ENCODE measurements at places on chromosomes 3 and 15.
A peak's percentile ranks its signal among the peaks of the same experiment; 100 is the strongest.

- DNase-seq = peak; percentile 57
These were observed 61.9 kb upstream of the NR2F2 start for GRCh38 chr15:96268442-96269204.

- no peak for DNase-seq
These were observed 5.9 kb downstream of the EHD4 start for GRCh38 chr15:41966414-41966812.

DNA sequence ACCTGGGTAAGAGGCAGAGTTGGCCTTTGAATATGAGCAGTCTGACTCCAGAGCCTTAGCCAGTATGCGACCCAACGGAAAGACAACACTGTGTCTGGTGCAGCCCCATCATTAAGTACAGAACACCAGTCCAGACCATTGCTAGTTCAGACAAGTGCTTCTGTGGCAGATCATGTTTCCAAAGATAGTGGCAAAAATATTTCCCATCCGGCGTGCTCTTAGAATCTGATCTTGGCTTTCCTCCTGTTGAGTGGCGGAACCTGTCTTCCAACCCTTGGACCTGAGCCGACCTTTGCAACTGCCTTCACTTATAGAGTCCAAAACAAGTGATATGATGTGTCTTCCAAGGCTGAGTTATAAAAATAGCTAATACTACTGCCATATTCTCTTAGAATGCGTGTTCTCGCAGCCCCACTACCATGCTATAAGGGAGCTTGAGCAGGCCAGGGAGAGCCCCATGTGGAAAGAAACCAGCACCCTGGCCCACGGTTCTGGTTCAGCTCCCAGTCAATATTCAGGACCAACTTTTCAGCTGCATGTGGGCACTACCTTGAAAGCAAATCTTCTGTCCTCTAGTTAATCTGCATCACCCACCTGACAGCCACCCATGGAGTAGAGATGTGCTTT lies 322.4 kb upstream of the SLCO3A1 start:
- no peak for DNase-seq

DNA sequence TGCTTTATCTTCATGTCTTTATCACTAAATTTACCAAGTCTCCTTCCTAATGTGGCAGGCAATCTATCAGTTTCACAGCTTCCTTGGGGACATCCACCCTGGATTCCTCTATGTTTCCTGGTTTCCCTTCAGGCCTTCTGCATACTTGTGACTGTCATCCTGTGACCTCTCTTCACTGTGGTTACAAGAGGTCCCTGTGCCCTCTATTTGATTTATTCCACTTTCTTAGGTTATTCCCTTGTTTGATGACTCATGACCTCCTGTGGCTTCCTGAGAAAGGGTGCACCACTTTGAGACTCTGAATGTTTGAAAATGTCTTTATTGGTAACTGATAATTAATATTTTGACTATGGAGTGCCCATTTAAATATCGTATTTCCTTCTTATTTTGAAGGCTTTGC lies 60.5 kb upstream of the KY start:
- DNase-seq = peak; percentile 62

GRCh38 chr15:57290187-57290586 lies 86.1 kb upstream of the CGNL1 start:
- no peak for DNase-seq

DNA sequence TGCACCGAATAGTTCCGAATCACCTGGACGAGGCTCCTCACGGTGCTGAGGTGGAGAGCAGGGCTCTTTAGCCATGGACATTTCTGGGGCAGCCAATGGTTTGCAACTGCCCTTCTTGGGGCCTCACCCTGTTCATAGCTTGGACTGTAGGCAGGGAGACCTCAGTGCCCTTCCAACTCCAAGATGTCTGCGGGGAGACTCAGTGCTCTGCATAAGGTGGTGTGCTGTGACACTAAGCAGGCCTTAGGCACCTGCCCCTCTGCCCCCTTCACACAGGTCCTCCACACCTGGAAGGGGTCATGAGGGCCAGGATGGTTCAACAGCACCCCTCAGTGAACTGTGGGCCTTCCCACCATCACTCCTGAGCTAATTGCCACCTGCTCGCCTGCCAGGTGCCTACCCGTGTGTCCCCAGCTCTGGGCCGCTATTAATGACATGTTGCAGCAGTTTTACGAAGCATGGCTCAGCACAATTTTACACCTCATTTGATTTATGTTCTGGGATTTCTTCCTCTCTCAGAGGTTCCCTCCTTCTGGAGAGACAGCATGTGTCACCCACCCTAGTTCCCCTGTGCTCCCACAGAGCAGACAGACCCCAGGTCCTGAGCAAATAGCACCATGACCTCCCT lies 101.2 kb upstream of the SMAD3 start:
- no peak for DNase-seq

GRCh38 chr15:58070801-58071418 lies 5.4 kb upstream of the ALDH1A2 start:
- DNase-seq = peak; percentile 66

DNA sequence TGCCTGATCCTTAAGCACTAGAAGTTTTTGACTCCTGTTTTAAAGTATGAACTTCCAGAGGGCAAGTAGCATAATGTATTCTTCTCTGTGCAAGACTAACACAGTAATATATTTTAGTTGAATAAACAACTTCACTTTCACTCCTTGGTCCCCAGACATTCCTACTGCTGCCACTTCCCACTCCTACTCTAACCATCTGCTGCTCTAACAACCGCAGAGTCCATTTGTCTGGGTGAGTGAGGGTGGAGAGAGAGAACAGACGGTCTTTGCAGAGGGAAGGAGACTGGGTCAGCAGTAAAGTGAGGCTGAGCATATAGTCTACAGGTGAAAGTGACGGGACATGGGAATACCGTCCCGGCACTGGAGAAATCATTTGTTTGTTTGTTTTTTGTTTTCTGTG lies 301.0 kb upstream of the SLCO3A1 start:
- no peak for DNase-seq

Data from fibroblast of skin of right biceps (primary cell).